Activated CD8-positive, alpha-beta memory T cell treated with anti-CD3 and anti-CD28 coated beads for 48 hours (primary cell): ENCODE measurements at places on chromosomes 3 and 15.
A peak's percentile ranks its signal among the peaks of the same experiment; 100 is the strongest.

DNA sequence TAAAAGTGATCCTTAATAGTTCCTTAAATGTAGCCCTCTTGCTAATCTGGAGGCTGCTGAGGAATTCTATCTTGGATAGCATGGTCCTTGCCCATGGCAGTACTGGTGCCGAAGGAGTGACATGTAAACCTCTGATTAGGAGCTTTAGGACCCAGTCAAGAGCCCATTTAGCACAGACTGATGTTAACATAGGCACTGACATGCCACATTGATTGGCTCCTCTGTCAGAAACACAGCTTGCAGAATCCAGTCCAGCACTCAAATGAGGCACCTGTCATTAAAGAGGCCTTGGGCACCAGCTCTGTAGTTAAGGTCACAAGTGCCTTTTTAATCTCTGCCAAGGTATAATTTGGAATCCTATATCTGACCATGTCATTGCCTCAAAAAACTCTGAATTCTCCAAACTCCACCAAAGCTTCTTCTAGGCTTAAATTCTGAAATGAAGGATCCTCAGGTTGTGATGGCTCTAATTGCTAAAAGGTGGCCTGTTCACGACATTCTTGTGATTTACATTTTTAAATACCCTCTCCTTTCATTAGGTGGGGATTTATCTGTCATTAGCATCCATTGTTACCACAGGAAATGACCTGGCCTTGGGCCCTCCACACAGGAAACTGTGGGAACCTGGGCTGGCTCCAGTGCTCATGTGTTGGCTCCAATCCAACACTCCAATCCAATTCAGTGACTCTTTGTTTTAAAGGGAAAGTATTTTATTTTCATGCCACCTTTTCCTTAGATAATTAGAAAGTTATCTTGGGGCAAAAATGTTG is 57.3 kb upstream of the RNF7 start:
- DNase-seq, result no peak

GRCh38 chr3:31129241-31129640 is 234.8 kb upstream of the GADL1 start:
- DNase-seq, result no peak

DNA sequence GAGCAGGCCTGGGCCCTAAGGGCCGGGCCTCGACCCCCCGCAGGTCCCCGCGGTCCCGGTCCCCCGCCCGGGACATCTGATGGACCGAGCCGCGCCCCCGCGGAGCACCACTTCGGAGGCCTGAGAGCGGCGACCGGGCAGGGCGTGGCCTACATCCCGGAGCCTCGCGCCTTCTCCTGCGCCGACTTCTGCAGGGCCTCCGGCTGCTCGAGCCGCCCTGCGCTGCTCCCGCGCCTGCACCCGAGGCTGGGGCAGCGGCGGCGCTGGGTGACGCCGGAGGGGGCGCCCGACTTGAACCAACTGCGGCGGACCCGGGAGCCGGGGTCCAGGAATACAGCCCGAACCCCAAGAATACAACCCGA is 14.9 kb upstream of the GP9 start:
- peak; percentile 23 for DNase-seq

DNA sequence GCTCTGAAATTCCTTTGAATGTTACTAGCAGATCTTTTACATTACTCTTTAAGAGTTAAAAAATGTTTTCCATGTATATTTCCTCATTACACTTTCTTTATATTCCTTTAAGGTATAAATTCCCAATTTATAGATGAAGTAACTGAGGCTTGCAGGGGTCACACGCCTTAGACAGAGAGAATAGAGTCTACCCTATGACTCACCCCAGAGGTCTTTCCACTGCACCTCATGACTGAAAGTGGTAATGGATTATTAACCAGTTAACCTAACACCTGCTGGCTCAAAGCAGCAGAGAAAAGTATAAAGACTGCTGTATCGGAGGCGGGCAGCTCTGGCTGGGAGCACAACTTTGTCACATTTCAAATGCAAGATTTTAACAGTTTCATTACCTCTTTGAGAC is 37.7 kb downstream of the LDHAL6B start:
- DNase-seq, result no peak

GRCh38 chr3:143888166-143888565 is 39.9 kb upstream of the SLC9A9 start:
- no peak for DNase-seq

GRCh38 chr3:34920806-34921205 is 718.5 kb upstream of the ARPP21 start:
- DNase-seq, result no peak

- no peak for DNase-seq
Observed at GRCh38 chr3:147915057-147915456, 505.9 kb downstream of the ZIC1 start.

GRCh38 chr3:14616606-14617507 is 34.7 kb upstream of the CCDC174 start:
- DNase-seq, result no peak

- no peak for DNase-seq
Observed at GRCh38 chr3:62433396-62433795, 60.0 kb upstream of the FEZF2 start.

DNA sequence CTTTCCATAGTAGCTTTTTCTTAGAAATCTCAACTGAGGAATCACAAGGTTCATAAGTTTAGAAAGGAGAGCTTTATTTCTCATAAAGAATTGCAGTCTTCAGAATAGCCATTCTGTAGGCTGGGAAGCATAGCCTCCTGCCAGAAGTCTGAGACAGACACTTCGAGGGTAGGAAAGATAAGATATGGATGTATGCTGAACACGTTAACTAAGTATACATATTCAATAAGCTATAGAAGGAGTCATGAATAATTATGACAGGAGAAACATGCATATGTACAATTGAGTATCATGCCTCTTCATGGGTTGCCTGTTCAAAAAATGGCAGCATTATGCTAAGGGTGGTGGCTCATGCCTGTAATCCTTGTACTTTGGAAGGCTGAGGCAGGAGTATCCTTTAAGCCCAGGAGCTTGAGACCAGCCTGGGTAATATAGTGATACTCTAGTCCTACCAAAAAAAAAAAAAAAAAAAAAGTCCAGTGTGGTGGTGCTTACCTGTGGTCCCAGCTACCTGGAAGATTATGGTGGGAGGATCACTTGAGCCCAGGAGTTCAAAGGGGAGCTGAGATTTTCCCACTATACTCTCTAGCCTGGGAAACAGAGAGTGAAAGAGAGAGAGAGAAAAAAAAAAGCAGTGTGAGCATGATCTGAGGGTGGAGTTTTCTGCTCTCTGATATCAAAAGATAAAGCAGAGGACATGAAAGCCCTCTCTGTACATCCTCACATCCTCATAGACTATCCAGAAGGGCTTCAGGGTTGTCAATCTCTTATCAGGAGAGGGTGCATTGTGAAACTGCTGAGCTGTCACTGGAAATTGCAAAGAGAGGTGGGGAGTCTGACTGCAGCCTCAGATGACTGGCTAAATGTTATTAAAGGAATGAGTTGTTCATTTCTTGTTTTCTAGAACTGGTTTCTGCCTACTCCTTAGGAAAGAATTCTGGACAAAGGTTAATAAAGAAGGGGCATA is 23.6 kb upstream of the CADPS start:
- no peak for DNase-seq

- DNase-seq, result no peak
Observed at GRCh38 chr3:128911911-128912310, 32.5 kb downstream of the ACAD9 start.

DNA sequence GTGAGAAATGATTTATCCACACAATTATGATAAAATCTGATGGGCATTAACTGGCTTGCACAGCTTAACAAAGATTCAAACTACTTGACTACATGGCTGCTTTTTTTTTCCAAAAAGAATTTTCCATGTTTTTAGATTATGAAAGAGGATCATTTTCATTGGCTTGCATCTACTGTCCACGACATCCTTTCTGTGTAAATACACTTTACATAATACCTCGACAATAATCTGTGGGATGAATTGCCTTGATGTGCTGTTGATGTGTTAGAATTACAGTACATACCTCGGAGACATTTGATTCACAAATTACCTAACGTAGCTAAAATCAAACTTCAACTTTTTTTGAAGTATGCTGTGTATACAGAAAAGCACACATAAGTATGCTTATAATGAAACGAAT is 104.4 kb downstream of the PPP2R3A start:
- DNase-seq, result no peak

DNA sequence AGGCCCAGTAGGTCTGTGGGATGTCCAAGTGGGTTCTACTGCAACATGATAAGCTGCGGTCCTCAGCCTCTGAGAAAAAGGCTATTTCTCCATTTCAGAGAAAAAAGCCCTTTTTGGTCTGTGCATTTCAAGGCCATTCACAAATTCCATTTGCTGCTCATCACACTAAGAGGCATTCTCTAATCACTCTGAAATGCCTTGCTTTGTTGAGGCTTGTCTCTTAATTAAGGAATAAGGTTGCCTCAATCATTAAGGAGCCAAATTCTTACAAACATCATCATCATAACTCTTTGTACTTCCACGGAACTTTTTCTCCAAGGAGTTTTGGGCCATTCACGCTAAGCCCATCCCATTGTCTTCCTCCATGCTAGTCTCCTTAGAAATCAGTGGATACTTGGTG is 74.4 kb downstream of the BOC start:
- no peak for DNase-seq

DNA sequence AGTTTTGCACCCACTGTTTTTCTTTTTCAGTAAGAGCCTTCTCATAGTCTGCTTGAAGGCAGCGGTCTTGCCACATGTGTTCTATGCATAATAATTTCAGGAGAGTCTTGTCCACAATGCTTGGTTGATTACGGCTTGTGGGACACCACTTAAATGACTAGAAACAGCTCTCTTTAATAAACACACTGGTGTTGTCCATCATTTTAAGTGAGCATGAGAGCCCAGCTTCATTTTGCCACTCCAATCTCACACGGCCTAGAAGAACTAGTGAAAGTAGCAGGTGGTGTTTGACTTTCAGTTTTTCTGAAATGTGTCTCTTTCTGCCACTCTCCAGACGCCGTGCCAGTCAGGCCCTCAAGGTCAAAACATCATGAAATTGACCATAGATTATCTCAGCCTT is 292.1 kb downstream of the LPP start:
- no peak for DNase-seq

DNA sequence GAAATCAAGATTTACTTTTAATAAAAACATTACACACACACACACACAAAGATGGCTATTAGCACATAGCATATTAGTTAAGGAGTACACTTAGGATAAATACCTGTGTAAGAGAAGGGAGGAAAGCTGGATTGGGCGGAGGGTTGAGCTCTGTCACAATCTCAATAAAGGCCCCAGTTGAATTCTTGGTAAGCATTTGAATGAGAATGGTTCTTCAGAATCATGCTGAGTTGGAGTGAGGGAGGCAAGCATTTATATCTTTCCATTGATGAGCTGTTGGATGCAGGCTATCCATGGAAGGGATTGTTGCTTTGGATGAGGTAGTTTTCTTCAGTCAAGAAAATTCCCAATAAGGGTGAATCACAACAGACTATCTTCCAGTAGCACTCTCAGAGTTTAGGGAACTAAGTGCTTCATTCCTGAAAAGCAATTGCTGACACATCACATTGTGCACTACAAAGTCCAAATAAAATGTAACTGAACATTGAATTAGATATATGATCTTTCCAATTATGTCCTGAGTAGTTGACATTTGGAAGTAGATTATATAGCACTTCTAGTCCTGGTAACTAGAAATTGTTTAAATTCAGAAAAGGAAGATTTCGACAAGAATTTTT is 95.7 kb downstream of the SUCNR1 start:
- no peak for DNase-seq

DNA sequence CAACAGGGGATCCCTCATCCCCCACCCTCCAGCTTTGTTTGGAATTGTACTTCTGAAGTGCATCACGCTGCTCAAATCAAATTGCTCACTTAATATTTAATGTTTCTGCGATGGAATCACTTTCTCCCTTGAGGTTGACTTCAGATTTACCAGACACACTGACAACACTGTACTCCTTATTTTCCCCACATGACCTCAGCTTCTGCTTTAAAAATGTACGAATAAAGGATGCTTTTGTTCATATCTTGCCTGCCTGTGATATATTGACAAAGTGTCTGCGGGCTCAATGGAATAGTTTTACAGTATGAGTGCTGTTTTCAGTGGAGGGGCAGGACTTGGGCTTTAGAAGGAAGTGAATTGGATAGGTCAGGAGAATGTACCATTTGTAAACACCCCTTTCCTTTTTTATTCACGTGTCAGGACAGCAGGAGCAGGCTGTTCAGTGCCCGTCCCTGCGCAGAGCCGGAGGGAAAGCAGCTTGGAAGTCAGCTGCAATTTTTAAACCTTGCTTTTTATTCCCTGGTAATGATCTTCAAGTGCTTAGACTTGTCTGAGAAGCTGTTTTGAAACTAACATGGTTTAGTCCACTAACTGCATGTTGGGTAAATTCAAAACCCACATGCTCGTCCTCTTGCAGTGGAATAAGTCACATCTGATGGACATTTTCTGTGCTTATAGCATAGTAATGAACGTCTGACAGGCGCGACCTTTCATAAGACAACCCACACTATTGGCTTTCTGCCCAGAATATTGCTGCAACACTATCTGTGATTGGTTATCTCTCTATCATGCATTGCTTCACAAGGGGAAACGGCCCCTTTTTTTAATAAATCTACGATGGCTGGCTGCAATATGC is 29.9 kb downstream of the MBNL1 start:
- DNase-seq, result no peak

DNA sequence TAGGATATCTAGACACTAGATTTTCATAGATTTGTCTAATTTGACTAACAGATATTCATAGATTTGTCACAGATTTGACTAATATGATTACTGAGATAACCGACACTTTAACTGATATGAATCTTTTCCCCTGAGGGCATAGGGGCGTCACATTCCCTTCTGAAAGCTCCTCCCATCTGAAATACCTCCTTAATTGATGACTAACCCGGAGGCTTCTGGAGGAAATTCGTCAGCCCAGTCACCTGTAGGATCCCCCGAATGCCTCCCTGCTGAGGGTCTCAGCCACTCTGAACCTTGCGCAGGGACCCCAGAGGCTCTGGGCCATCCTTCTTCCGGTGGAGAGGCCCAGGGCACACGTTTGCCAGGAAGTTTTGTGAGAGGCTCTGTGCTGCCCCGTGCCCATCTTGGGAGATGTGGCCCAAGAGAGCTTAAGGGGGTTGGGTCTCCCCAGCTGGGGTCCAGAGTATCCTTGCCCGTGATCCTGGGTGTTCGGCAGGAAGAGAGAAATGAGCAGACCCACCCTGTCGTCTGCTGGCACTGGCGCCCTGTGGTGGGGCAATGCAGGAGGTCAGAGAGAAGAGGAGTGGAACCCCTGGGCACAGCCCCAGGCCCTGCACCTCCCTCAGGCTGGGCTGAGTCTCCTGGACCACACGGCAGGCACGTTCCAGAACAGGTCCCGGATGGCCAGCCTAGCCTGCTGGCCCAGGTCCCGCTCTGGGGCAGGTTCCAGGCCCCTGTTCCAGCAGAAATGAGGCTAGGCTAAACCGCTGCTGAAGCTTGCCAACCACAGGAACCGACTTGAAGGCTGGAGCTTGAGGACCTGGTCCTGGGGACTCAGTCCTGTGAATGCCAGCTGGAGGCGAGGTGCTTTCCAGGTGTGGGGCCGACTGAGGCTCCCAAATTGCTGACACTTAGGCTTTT is 1.7 kb downstream of the PLA2G4D start:
- no peak for DNase-seq

GRCh38 chr3:64454179-64454578 is 228.9 kb upstream of the PRICKLE2 start:
- no peak for DNase-seq
